Right renal cortex interstitium (tissue), 3 donors: ENCODE measurements at places on chromosomes 6 and 20. TPM values are rescaled to one million over a fixed set of nuclear protein-coding genes. Genes with fewer than 3 reads are reported as not detected.

Gene RPP40
- polyA plus RNA-seq, result 12.4 TPM

Gene ECT2L
- 0.19 TPM for polyA plus RNA-seq

DNA sequence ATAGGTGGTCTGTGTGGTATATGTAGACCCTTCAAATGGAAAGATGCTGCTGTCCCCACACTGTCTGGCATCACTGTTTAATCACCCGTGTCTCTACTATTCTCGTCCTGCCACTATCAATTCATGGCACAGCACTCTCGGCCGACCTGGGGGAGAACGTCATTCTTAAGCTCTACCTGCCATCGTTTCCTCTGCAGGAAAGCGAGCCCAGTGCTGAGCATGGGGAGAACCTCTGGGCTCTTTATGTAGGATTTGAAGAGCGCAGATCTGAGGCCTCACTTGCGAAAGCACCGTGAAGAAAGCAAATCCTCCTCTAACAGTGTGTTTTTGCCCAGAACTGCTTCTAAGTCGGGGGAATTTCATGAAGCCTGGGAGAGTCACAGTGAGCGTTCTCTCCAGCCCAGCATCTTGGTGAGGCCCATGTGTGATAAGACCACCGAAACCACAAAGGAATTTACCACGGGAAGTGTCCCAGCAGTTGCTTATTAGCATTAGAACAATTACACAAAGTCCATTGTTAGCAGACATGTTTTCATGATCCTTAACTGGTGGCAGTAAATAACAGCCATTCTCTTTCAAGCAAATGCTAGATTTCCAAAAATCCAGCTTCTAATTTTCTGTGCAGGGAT lies 124.3 kb downstream of the SCML4 start:
- DNase-seq, result no peak

Gene C6orf58
- 2.1 TPM for polyA plus RNA-seq

- DNase-seq, result no peak
Observed at GRCh38 chr6:2853769-2854395, 12.2 kb upstream of the SERPINB1 start.

DNA sequence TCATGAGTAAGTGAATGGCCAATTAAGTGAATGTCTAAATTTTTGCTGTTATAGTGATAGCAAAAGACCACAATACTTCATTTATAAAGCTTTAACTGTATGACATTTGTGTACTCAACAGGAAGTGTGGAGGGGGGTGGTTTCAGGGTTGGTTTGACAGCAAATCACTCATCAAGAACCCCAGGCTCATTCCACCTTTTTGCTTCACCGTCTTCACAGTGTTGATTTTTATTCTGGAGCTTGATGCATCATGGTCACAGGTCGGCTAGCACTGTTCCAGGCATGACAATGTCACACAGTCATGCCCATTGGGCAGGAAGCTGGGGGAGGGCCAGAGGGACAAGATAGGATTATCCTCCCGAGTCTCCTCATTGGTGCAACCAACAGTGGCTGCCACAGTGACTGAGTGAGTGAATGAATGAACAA lies 75.0 kb downstream of the MDGA1 start:
- DNase-seq, result no peak

GRCh38 chr6:107709341-107709740 lies 114.8 kb downstream of the SCML4 start:
- DNase-seq, result no peak

- DNase-seq, result no peak
Observed at GRCh38 chr6:140264431-140264830, 890.0 kb upstream of the CITED2 start.

GRCh38 chr20:60659240-60659639 lies 592.8 kb upstream of the CDH4 start:
- DNase-seq, result no peak

GRCh38 chr6:100346828-100347227 lies 117.9 kb downstream of the SIM1 start:
- no peak for DNase-seq
